ENCODE measurements at places on chromosomes 2 and 18. TPM values are rescaled to one million over a fixed set of nuclear protein-coding genes. Genes with fewer than 3 reads are reported as not detected.

Gene TCF23
- under 0.01 TPM for total RNA-seq

Gene FIGN
- total RNA-seq: 2.2 TPM

Gene OR6B3
- not detected for total RNA-seq

Gene OTOF
- 0.13 TPM for total RNA-seq

Gene MALL
- 72.8 TPM for total RNA-seq

Gene NYAP2
- not detected for total RNA-seq

Gene SLC40A1
- 25.7 TPM for total RNA-seq

Gene IL36RN
- not detected for total RNA-seq

Gene POTEI
- not detected for total RNA-seq
